Skin of body (tissue), 3 donors: ENCODE measurements at places on chromosomes 11 and 22. TPM values are rescaled to one million over a fixed set of nuclear protein-coding genes. Genes with fewer than 3 reads are reported as not detected.

- no peak for DNase-seq
Observed at GRCh38 chr11:66314561-66315497, 2.0 kb downstream of the CD248 start.

DNA sequence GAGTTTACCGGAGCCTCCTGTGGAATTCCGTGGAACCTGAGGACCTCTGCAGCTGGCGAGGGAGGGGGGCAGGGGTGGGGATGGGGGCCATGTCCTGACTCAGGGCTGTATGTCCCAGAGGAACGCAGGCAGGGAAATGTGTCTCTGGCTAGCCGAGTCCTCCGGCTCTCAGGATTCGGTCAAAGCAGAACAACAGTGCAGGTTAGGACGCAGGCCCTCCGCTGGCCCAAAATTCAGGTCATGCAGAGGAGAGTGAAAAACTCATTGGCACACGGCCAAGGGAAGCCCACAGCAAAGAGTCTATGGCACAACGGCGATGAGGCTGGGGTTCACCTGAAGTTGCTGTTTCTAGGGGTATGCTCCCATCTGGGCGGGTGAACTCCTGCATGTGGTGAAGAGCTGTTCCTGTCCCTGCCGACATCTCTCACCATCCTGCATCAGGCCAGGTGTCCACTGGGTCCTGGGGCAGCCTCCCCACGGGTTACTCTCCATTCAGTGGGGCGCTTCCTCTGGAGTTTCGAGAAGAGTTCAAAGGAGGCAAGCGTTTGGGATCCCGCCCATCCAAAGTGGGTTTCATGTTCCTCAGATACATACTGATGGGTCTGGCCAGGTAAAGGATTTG lies 1055.3 kb downstream of the BRD1 start:
- no peak for DNase-seq

The ACRV1 gene
- not detected for total RNA-seq

GRCh38 chr11:68724293-68724692 lies 27.0 kb downstream of the TESMIN start:
- DNase-seq, result no peak

DNA sequence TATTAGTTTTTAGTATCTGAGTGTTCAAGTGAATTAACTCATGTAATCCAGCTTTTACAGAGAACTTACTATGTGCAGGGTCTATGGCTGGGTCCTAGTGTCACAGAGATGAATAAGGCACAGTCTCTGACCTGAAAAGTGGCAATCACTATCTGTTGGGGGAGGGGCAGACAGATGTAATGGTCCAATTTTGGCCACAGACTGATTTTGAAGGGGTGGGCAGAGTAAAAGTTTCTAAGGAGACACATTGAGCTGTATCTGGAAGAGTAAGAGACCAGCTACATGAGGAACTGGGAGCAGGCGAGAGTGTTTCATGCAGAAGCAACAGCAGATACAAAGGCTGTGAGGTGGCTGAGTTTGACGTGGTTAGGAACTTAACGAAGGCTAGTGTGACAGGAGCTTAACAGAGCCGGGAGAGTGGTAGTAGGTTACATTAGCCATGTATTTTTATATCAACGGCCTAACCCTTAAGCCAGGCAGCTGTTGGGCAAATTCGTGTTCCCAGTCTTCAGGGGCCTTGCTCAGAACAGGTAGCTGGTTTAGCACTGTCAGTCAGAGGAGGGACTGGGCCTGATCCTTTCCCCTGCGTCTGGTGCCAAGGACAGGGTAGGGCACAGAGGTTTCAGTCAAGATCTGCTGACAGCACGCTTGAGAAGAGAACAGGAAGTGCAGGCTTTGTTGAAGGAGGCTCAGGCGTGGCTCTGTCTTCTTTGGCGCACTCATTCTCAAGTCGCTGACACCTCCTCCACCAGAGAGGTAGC lies 1.4 kb upstream of the STIM1 start:
- DNase-seq, result no peak

The TBX10 gene
- total RNA-seq, result not detected

DNA sequence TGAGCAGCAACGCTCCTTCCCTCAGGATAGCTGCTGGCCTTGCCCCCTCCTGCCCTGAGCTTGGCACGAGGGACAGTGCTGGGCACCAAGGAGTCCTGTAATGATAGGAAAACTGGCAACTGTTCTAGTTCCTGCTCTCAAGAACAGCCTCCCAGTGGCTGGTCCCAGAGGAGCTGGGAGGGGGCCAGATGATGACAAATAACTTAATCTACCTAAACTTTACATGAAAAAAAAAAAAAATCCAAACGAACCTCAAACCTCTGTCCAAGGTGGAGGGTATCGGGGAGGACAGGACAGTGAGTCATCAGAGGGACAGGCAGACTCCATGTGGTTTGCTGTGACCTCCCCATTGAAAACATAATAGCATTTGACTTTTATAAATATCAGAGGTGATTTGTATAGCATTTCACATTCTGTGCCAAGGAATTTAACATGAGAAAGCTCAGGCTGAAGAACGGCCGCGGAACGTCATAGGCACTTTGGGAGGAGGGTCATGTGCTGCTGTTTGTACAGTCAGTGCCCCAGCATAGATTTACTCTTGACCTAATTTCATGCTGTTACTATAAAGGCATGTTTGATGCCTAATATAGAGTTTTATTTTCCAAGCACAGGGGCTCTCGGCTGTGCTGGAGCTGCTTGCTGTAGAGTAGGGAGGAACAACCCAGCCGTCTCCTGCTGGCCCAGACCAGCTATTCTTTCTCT lies 98.2 kb upstream of the NNMT start:
- DNase-seq, result peak; percentile 85

The KLHL35 gene
- total RNA-seq, result 0.99 TPM

- DNase-seq, result no peak
Observed at GRCh38 chr22:21450320-21450831, 16.8 kb upstream of the TMEM191C start.

DNA sequence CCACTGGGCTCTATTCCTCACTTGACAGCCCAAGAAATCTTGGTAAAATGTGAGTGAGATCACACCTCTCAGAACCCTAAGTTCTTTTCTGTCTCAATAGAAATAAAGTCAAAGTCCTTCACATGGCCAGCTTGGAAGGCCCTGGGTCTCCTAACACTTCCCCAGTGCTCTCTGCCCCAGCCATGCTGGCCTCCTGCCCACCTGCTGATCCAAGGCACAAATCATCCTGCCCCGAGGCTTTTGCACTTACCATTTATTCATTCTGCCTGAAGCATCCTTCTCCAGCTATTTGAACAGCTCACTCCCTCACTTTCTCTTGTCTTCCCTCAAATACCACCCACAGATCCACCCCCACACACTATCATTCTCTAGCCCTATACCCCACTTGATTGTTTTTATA lies 26.4 kb downstream of the ISX start:
- DNase-seq, result no peak

- DNase-seq, result no peak
Observed at GRCh38 chr11:65125197-65126056, 3.3 kb downstream of the MRPL49 start.

The NXPE4 gene
- not detected for total RNA-seq

DNA sequence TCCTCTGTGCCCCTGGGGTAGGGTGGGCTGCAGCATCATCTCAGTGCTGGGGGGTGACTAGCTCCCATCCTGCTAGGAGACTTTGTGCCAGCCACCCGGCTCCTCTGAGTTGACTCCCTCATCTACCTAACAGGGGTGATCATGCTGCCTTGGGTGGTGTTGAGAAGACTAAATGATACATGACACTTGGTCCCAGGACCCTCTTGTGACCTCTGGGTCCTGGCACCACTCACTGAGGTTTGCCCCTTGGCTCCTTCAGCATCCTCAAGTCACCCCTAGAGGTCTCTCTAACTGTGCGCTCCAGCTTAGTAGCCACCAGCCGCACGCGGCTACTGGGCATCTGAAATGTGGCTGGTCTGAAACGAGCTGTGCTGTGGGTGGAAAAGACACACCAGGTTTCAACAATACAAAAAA lies 72.1 kb downstream of the LRRC32 start:
- peak; percentile 11 for DNase-seq

GRCh38 chr11:42462558-42463310 lies 849.1 kb upstream of the API5 start:
- no peak for DNase-seq

The RAB36 gene
- 2.3 TPM for total RNA-seq

DNA sequence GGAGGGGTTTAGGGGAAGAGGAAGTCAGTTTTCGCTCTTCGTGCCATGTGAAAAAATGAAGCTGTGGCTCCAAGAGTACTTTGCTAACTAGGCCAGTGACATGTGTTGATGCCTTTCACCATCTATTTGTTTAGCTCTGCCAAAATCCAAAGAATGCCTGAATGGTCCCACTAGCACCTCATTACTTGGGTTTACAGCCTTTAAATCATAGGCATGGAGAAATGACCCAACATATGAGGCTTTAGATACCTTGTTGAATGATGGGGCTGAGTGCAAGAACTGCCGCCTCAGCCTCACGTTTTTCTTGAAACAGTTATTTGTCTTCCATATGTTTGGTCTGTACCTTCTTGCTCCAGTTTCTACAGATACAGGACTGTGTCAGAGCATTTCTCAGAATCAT lies 8.3 kb downstream of the RBM4 start:
- DNase-seq, result no peak

DNA sequence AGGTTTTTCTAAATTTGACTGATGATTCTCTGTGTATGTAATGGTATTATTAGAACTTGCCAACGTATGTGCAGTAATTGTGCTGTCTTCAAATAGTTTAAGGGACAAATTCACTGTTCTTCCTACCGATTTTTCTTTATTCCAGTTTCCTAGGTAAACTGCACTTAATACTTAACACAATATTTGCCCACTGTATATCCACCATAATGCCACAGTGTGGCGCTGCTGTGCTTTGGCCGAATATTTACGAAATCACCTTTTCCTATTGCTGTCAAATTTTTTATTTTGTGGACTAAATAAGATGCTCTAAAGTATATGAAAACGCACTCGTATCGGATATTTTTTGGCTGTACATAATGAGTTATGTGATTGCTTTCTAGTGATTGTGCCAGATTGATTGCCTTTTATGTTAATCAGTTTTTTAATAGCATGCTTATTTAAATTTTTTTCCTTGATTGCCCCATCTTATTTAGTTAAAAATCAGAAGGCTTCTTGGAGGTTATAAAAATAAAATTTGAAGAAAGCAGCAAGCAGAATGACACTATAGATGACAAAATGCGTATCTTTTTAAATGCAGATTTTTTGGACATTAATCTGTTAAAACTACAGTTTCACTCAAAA lies 10.5 kb downstream of the AASDHPPT start:
- DNase-seq, result peak; percentile 13

DNA sequence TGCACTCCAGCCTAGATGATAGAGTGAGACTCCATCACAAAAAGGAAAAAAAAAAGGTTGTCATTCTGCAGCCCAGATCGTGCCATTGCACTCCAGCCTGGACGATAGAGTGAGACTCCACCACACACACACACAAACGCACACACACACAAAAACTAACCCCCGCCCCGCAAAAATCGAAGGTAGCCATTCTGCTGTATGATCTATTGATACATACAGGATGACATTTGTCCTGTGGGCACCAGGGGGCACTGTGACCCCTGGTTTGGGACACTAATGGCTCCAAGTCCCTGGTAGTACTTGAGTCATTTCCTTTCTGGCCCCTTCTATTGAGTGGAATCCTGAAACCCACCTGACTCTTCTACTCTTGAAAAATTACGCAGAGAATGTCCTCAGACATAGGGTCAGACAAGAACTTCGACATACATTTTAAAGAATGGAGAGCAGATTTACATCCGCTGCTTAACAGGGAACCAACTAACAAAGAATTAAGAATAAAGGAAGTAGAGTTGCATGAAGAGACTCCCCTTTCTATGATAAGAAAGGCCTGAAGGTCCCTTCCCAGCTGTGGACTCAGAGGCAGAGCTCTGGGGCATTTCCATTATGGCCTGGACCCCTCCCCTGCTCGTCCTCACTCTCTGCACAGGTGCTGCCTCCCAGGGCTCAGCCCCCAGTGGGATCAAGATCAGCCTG lies 35.0 kb upstream of the PRAME start:
- no peak for DNase-seq

- DNase-seq, result no peak
Observed at GRCh38 chr11:69947059-69947792, 128.0 kb upstream of the FGF3 start.

GRCh38 chr11:69005183-69005630 lies 7.8 kb downstream of the MRGPRF start:
- DNase-seq, result no peak

DNA sequence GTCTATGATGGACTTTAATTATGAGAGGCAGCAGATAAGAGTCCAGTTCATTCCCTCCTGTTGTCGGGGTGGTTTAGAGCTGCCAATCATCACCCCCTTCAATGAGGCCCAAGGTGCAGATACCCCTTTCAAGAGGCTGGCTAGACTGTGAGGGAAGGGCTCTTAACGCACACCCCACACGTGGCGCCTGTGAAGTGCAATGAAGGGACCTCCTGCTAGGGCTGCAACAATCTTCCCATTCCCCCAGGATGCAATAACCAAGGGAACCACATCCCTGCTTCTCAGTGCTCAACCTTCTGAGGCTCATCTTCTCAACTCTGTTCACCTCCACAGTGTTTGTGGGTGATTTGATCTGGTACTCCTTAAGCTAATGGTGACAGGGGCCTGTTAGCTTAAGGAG lies 19.0 kb downstream of the TENM4 start:
- no peak for DNase-seq
